Activated CD4-positive, alpha-beta T cell treated with anti-CD3 and anti-CD28 coated beads, Interleukin-2, amount 50 U/mL, for 48 hours (primary cell): ENCODE measurements at places on chromosomes 12 and 14.

DNA sequence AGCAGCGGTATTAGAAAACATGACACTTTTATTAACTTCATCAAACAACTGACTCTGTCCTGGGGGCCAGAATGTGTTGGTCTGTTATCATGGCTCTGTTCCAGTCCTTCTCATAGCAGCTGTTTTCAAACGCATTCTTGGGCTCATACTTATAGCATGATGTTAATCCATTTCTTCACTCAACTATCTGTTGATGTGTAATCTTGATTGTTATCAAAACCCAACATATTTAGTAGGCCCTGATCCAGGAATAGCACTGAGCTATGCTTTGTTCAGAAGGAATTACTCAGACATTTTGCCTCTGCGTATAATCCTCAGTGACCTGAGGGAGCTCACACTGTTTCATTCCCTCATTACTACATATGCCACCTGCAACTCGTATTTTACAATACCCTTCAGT is 315.9 kb downstream of the BMP4 start:
- no peak for DNase-seq

GRCh38 chr14:100605230-100605629 is 18.0 kb upstream of the BEGAIN start:
- no peak for DNase-seq

- no peak for DNase-seq
Observed at GRCh38 chr14:44662250-44662891, 155.3 kb upstream of the FSCB start.

DNA sequence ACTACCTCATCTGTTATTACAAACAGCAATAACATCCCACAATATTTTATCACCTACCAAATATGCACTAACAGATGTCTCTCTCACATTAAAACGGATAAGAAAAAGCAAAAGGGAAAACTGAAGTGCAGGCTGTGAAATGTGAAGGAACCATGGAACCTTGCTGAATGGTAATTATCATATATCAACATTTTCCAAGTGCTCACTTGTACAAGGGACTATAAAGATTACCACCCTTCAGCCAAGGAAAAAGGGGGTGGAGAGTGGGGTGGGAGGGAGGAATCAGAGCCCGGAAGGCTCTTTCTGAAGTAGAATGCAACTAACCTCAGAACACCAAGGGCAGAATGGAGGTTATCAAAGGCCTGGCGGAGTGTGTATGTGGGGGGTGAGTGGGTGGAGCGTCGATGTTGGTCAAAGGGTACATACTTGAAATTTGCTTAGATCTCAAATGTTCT is 1.2 kb downstream of the SNX6 start:
- peak; percentile 34 for DNase-seq

DNA sequence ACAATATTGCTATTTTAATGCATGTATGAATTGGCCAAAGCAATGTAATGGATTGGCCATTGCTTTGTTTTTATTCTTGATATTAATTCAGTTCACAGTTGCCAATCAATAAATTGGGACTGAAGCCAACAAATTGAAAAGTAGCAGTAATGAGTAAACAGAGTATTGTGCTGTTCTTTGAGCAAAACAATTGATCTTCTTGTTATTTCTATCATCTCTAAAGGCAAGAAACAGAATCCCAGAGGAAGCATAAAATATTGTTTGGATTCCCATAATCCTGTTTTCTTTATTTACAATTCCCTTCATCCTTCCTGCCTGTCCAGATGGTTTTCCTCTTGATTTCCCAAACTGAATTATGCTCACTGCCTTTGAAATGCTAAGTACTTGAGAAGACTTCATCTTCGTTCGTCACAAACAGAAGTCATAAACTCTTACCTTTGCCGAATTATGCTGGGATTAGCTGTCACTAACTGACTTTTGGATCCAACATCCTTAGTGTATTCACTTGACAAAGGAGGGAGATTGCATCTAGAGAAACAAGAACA is 85.9 kb downstream of the ST8SIA1 start:
- DNase-seq = no peak

- no peak for DNase-seq
Observed at GRCh38 chr12:3453990-3454680, 36.9 kb upstream of the PRMT8 start.

DNA sequence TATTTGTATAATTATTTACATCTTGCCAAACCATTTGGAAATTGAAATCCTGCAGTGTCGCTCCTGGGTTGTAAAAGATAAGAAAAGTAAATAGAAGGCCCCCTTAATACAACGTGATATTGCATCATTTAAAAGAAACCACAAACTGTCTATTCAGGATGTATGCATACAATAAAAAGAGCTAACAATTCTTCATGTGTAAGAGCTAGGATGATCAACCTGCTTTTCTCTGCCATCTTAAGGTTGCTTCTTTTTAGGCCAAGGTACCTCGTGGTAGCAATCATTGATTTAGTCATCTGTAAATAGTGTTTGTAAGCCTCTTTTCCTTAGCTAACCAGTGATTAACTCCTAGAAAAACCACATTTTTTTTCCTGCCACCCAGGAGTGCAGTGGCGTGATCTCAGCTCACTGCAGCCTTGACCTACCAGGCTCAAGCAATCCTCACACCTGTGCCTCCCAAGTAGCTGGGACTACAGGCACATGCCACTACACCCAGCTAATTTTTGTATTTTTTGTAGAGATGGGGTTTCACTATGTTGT is 3.3 kb upstream of the USP44 start:
- DNase-seq = no peak

- no peak for DNase-seq
Observed at GRCh38 chr14:67392800-67393199, 19.2 kb downstream of the PLEK2 start.

GRCh38 chr14:104563742-104564615 is 15.6 kb upstream of the C14orf180 start:
- peak; percentile 73 for DNase-seq

GRCh38 chr12:125185740-125186470 is 120.7 kb downstream of the AACS start:
- DNase-seq = peak; percentile 61

GRCh38 chr12:45098766-45099165 is 47.9 kb upstream of the DBX2 start:
- no peak for DNase-seq

- no peak for DNase-seq
Observed at GRCh38 chr14:33764876-33765650, 185.8 kb downstream of the EGLN3 start.

GRCh38 chr12:122834104-122834920 is 945 bp upstream of the HIP1R start:
- no peak for DNase-seq

DNA sequence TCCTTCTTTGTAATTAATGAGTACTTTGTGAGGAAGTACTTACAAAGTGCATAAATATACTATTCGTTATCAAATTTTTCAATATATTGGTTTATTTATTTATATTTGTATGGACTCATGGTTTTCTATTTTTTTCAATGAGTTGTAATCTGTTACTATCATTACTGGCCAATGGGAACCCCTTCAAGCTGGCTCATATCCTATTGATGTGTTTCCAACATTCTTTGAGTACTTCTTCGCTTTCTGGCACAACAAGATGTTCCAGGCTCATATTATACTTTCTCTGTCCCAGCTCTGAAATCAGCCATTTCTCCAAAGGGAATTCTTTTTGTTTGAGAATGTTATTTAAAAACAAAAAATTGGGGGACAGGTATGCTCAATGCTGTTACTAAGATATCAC is 17.5 kb downstream of the YBX3 start:
- DNase-seq = no peak

DNA sequence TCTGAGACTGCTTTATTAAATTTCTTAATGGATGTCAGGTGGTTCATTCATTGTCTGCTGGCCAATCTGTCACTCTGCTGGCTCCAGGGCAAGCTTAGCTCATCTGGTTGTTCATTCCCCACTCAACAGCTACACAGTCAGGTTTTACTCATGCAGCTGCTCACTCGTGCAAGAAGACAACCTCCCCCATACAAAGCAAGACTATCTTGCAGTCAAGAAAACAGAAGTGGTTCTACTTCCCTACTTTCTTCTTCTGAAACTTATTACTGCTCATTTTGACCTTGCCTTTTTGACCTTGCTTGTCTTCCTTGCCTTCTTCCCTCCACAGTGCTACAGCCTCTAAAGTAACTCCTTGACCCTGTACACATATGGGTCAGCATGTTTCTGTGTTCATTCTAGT is 277.9 kb downstream of the SSPN start:
- no peak for DNase-seq

GRCh38 chr14:70697701-70698100 is 56.0 kb downstream of the TTC9 start:
- DNase-seq = no peak

- no peak for DNase-seq
Observed at GRCh38 chr12:98592825-98593322, 612 bp upstream of the SLC25A3 start.

- no peak for DNase-seq
Observed at GRCh38 chr12:102486153-102486552, 5.8 kb upstream of the IGF1 start.

- no peak for DNase-seq
Observed at GRCh38 chr12:52027085-52027843, 20.5 kb downstream of the TAMALIN start.

GRCh38 chr12:53425515-53426150 is 2.0 kb downstream of the AMHR2 start:
- no peak for DNase-seq

GRCh38 chr14:71646518-71646917 is 285.7 kb upstream of the RGS6 start:
- DNase-seq = no peak

DNA sequence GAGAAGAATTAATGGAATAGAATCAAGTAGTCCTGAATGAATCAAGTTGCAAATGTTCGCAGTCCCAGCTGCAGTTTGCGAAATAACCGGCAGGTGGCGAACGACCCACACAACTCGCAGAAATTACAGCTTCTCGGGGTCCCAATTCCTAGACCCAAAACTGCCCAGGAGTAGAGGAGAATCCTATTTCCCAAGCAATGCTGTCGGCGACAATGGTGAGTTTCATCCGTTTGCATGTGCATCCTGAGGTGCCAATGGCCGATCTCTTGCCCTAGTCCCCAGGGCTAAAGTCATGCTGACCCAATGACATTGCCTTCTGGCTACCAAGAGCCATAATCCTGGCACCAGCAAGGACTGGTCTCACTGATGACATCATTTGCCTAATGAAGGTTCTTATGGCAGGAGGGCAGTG is 8.5 kb upstream of the ASCL1 start:
- peak; percentile 64 for DNase-seq

DNA sequence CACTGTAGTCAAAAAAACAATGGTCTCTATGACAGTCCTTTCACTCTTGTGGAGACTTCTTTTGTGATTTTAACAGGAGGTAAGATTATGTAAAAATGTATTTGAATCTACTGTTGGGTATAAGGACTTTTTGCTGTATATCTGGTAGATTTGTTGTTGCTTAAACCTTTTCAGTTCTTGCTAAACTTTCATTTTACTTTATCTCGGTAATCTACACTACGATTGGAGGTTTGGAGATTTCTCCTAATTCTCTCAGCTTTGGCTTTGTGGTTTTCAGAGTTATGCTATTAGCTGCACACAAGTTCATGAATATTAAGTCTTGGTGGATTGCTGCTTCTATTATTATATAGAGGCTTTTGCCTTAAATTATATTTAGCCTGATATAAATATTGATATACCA is 116.6 kb upstream of the HIF1A start:
- DNase-seq = no peak

- peak; percentile 66 for DNase-seq
Observed at GRCh38 chr12:53053218-53054111, 3.6 kb downstream of the TNS2 start.

GRCh38 chr12:55227643-55228042 is 6.8 kb downstream of the OR10A7 start:
- no peak for DNase-seq

- DNase-seq = no peak
Observed at GRCh38 chr14:71397371-71397770, 490.1 kb downstream of the PCNX1 start.

DNA sequence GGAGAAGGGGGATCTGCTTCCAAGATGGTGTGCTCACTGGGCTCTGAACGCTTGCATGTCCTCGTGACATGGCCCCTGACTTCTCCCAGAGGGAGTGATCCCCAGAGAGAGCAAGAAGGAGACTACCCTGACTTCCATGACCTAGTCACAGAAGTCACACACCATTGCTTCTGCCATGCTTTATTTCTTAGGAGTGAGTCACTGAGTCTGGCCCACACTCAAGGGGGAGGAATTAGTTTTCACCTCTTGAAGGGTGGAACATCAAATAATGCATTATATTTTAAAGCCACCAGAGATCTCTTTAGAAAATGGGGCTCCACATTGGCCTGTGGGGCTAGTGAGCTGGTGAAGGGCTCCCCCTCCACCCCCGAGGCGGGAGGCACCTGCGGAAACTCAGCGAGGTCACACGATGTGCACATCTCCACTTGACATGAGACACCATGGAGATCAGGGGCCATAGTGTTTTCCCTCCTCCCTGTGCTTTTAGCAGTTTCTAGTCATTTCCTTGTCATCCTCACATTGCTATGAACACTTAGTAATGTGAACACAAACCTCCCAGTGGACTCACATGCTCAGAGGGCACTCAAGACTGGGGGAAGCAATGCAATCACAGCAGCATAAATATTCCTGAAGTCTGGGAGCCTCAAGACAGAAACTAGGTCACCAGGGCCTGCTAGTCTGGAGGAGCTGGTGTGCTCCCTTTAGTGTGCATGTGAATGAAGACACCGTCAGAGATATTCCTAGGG is 87.4 kb upstream of the FZD10 start:
- DNase-seq = no peak

DNA sequence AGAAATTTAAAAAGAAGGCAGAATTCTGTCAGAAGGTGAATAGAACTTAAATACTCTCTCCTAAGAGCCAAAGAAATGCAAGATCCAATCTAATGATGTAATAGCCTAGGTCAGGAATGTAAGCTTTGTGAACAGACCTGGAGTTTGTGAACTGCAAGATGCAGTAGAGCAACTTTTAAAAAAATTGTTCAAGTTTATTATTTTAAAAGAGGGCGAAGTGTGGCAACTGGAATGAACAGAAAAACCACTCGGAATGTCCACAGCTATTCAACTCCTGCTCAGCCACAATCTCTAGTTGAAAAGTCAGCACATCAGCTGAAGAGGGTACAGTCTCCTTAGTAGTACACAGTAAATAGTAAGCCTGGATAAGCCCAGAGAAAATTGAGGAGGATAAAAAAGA is 228.8 kb downstream of the PPFIA2 start:
- no peak for DNase-seq

- DNase-seq = peak; percentile 57
Observed at GRCh38 chr12:50059440-50060119, 2.2 kb downstream of the ASIC1 start.

DNA sequence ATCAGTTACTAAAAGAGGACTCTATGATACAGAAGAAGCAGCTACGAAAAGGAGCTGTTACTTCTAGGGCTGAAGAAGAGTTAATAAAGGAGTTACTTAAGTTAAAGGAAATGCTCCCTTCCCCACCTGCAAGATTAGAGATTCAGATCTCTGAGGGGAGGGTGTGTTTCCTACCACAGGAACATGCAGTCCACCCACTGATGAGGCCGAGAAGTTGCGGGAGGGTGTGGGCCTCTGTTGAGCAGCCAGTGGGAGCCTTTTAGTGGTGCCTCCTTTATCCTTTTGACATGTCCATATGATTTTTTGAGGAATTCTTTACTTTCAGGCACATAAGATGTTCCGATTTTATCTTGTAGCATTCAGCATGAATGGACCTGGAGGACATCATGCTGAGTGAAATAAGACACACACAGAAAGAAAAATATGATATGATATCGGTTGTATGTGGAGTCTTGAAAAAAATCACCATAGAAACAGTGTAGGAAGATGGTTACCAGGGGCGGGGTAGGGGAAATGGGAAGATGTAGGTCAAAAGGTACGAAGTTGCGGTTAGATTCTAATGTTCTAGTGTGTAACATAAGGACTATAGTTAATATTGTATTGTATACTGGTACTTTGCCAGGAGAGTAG is 4.4 kb upstream of the M6PR start:
- peak; percentile 50 for DNase-seq
